ENCODE measurements at places on chromosomes 2 and 18.

DNA sequence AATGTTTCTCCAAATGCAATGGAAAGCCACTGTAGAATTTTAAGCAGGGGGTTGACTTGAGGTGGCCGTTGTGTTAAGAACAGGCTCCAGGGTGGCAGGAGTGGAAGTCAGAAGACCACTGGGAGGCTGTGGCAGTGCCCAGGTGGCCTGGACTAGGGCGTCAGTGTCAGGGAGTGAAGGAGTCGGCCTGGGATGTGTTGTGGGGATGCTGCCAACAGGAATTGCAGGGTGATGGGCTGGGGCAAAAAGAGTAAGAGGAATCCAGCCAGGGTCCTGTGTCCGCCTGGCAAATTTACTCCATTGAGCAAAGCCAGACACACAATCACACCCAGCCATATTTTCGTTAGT lies 55.1 kb downstream of the ACAA2 start:
- no peak for DNase-seq

GRCh38 chr2:142142595-142142994 lies 11.8 kb upstream of the LRP1B start:
- no peak for DNase-seq

- DNase-seq = no peak
Observed at GRCh38 chr2:26711457-26712161, 19.1 kb downstream of the KCNK3 start.

- DNase-seq = no peak
Observed at GRCh38 chr18:57107140-57107832, 39.6 kb upstream of the BOD1L2 start.

DNA sequence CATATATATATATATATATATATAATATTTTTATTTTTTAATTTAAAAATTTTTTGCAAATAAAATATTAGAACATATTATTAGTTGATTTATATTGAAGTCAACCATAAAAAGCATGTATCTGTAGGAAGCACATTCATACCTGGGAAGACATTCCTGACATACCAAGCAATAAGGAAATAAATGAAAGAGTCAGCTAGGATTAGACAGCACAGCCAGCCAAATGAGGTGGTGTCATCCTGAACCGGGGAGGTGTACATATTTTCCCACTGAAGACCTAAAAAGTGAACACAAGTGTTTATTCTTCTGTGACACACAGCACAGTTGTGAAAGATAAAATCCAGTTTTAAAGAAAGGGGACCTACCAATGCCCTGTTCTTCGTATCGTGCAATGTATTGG lies 149.2 kb downstream of the ABCA12 start:
- no peak for DNase-seq

DNA sequence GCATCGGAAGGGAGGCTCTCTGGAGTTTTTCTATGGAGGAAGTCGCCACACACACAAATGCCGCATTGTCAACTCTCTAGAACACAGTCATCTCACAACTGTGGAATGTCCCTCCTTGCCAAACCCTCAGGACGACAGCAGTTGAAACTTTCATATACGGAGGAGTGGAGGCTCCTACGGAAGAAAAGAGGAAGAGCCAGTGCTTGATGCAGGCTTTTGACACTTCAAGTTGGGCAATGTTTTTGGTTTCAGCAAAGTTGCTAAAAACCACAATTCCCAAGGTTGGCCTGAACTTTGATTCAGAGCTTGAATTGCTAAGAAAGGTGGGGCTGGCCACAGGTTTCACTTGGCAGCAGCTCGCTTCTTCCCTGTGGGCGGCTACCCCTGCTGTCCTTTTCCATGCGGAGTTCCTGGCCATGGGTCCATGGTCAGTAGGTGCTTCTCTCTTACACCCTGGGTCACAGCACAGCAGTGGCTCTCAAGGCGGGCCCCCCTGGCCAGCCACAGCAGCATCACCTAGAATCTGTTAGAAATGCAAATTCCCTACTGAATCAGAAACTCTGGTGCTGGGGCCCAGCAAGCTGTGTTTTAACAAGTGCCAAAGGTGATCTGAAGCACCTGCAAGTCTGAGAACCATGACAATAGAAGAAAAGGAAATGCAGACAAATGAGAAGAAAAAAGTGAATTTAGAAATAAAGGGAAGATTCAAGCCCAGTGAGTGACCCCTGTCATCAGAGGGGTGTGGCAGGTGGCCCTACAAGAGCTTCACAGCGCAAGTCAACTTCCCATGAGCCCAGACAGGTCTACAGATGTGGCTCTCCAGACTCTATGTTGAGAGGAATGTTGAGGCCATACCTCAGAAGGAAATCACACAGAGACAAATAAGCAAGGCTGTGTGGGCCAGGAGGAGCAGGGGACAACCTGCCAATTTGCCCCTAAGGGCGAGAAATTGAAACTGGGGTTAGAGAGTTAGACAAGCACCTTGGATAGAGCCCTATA lies 856.4 kb downstream of the RNF144A start:
- DNase-seq = no peak

DNA sequence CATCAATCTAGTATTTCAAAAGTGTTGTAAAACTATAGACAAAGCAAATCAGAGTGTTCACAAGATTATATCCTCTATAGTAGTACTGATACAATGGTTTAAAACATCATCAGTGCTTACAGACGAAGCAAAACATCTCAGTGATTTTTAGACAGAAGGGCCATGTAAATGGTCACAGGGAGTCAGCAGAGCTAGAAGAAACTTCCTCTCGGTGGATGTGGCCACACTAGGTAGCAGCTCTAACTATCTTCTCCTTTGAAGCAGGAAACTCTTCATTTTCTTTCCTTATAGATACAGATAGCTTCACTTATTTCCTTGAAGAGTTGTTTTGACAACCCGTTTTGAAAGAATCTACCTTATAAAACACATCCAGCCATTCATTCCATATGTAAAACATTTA lies 80.4 kb upstream of the CD226 start:
- no peak for DNase-seq

DNA sequence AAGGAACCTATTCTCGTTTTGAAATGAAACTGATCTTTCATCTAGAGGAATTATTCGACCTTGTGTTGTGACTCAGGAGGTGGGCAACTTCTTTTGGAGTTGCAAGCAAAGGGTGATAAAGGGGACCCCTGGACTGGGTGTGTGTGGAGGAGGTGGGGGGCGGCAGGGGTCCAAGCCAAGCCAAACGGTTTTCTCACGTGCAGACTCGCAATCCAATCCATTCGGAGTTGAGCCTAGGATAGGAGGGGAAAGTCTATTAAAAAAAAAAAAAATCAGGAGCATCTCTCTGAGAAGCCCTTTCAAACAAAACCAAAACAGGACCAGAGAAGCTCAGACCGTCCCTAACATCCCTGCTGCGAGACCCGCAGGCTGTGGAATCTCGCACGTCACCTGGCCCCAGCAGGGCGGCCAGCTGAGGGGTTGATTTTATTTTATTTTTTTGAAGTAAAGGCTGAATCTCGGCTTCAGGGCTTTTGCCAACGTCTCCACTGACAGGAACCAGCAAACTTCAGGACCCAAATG lies 3.7 kb upstream of the ZEB2 start:
- peak; percentile 71 for DNase-seq

GRCh38 chr2:80217446-80217845 lies 87.1 kb downstream of the LRRTM1 start:
- no peak for DNase-seq

DNA sequence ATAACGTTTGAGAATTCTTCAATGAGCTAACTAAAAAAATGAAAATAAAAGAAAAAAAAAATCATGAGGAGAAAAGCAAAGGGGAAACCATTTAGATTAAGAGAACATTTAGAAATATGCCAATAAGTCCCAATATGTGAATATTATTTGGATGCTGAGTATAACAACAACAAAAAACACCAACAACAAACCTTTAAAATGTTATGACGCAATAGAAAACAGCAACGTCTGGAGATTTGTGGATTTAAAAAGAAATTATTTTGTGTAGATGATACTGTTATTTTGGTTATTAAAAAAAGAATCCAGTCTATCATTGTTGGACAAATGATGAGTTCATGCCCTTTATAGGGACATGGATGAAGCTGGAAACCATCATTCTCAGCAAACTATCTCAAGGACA lies 417.2 kb downstream of the LRRTM4 start:
- no peak for DNase-seq

DNA sequence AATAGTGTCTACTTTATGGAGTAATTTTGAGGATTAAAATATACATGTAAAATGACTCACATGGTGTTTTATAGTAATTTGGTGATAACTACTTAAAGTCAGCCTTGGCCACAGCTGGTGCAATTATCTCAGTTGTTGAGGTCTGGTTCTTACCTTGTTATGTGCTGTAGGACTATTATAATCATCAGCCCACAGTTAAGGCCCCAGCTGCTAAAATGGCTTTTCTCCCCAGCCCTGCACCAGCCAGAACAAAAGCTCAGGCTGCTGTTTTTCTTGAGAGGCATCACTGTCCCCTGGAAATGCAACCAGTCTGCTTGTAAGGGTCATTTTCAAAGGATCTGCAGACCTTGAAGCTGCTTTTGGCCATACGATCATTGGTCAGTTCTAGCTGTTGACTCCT lies 283.3 kb upstream of the THUMPD2 start:
- no peak for DNase-seq

DNA sequence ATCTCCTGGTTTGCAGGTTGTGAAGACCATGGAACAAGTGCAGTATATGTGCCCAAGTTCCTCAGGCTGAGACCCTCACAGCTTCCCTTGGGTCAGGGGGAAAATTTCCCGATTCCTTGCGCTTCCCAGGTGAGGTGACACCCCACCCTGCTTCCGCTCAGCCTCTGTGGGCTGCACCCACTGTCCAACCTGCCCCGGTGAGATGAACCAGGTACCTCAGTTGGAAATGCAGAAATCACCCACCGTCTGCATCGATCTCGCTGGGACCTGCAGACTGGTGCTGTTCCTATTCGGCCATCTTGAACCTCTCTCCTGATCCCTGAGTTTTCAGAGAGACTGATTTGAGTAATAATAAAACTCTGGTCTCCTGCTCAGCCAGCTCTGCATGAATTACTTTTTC lies 30.6 kb downstream of the CHCHD5 start:
- no peak for DNase-seq

DNA sequence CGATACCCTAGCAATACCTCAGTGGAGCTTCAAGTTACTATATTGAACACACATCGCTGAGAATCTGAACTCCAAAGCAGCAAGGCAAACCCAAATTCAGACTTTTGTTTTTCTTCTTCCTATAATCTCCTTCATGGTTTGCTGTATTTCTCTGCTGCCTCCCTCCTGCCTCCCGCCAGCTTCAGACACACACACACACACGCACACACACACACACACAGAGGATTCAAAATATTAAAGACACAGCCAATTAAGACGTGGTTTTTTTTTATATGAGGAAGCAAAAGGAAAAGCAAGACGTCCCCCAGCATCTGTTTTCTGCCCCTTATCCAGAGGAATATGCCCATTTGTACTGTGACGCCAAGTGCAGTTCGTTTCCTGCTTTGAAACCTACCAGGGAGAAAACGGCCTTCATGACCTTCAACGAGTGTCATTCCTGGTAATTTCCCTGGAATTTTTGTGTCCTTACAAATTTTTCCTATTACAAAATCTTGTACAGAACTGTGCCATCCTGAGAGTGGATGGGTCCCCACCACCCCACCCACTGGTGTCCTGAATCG lies 547.9 kb upstream of the ID2 start:
- DNase-seq = no peak

- DNase-seq = no peak
Observed at GRCh38 chr2:19125901-19126680, 232.3 kb downstream of the OSR1 start.

GRCh38 chr18:62797329-62797728 lies 82.0 kb downstream of the PHLPP1 start:
- no peak for DNase-seq

- no peak for DNase-seq
Observed at GRCh38 chr2:109609352-109610024, 4.3 kb downstream of the SEPTIN10 start.

DNA sequence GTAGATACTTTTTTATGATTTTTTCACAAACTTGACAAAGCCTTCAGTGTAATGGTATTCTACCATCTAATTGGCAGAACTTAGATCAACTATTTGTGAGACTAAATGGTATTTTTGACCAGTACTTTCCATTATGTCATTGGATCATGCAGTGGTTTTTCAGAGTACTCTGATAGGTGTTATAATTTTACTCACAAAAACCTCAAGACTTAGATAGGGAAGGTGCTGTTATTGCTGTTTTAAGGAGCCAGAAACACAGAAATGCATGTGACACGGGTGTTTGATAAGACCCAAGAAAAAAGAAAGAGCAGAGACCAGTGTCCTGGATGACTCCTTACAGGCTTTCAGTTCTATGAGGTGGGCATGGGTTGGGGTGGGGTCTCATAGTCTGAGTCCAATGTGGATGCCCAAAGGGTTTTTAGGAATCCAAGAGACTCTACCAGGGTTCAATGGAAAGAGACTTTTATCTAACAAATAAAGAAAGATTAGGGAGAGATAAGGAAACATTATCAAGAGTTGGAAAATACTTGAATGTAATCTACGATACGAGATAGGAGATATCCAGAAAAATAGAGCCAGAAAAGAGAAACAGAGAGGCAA lies 31.3 kb downstream of the SP140 start:
- DNase-seq = no peak

DNA sequence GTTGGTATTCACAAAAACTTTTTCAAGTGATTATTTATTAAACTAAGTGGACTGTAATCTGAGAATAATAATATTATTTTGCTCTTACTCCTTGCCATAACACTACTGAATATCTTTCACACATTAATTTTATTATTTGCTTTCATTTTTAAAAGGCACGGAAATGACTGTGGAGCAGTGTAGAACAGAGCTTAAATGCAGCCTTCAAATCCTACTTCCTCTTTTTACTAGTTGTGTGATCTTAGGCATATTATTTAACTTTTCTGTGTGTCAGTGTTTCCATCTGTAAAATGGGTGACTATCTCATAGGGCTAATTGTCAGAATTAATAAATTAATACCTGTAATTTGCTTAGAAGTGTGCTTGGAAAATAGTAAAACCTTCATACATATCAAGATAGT lies 55.5 kb upstream of the SLC8A1 start:
- no peak for DNase-seq

DNA sequence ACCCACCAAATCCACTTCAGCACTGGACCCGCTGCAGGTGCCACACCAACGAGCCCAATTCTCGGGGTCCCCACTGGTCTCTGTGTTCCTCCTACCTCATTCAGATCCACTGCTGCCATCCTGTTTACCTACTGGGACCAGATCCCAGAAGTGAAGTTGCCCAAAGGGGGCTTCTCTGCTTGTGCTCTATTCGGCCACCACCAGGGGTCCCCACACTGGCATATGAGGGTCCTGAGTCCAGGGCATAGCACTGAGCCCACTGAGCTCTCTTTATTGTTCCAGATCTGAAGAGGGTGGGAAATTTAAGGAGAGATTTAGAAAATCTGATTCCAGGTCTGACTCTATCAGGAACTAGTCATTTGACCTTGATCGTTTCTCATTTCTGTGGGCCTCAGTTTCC lies 2.4 kb downstream of the GPR45 start:
- peak; percentile 64 for DNase-seq

Data from H9 (cell line).